ENCODE measurements at places on chromosomes 4 and X.

- DNase-seq = no peak
- H3K36me3 ChIP-seq = peaks cover 14% of the 10 kb centered on the region
- no peak overlapping the region for H3K4me3 ChIP-seq
- no peak overlapping the region for H3K27ac ChIP-seq
These were observed 64.0 kb downstream of the MANBA start for GRCh38 chr4:102696758-102697157.

- H3K4me1 ChIP-seq = peaks cover 11% of the 10 kb centered on the region
- no peaks in the 10 kb centered on the region for H3K27me3 ChIP-seq
- no peak overlapping the region for H3K4me3 ChIP-seq
- peaks cover 2% of the 10 kb centered on the region for H3K36me3 ChIP-seq
- no peak overlapping the region for H3K27ac ChIP-seq
- DNase-seq = no peak
These were observed 106.7 kb upstream of the BMP2K start for GRCh38 chr4:78669453-78669852.

GRCh38 chr4:26273616-26273980 is 47.2 kb upstream of the RBPJ start:
- H3K27me3 ChIP-seq = peaks cover 5% of the 10 kb centered on the region
- H3K36me3 ChIP-seq = no peaks in the 10 kb centered on the region
- peaks cover 12% of the 10 kb centered on the region for H3K4me1 ChIP-seq

DNA sequence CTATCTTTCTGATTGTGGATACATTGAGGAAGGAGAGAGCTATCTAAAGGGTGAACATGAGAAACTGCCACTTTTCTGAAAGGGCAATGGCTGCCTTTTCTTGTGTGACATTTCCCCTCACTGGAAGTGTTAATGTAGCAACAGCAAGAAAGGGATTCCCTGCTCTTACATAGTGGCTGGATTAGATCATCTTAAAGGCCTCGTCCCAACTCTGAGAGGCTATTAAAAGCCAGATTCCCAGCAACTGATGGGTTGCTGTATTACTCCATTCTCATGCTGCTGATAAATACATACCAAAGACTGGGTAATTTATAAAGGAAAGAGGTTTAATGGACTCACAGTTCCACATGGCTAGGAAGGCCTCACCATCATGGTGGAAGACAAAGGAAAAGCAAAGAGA is 33.7 kb upstream of the ADH7 start:
- no peak overlapping the region for H3K27ac ChIP-seq
- peaks cover 16% of the 10 kb centered on the region for H3K27me3 ChIP-seq
- H3K36me3 ChIP-seq = no peaks in the 10 kb centered on the region
- H3K4me1 ChIP-seq = peaks cover 3% of the 10 kb centered on the region
- no peak overlapping the region for H3K4me3 ChIP-seq

- no peak overlapping the region for H3K4me3 ChIP-seq
- no peaks in the 10 kb centered on the region for H3K36me3 ChIP-seq
- no peaks in the 10 kb centered on the region for H3K4me1 ChIP-seq
- no peaks in the 10 kb centered on the region for H3K27me3 ChIP-seq
These were observed 93.4 kb downstream of the RS1 start for GRCh38 chrX:18578546-18578945.

GRCh38 chrX:49915361-49916222 is 6.8 kb upstream of the CLCN5 start:
- no peak for DNase-seq
- H3K27ac ChIP-seq = no peak overlapping the region
- no peak overlapping the region for H3K4me3 ChIP-seq
- no peaks in the 10 kb centered on the region for H3K36me3 ChIP-seq
- H3K27me3 ChIP-seq = no peaks in the 10 kb centered on the region

GRCh38 chrX:154354516-154354915 is 19.9 kb downstream of the FLNA start:
- H3K4me3 ChIP-seq = no peak overlapping the region
- H3K27ac ChIP-seq = no peak overlapping the region
- no peak for DNase-seq

- H3K27me3 ChIP-seq = no peaks in the 10 kb centered on the region
- peak overlapping the region; percentile 92 for H3K27ac ChIP-seq
- H3K4me3 ChIP-seq = peak overlapping the region; percentile 32
- H3K36me3 ChIP-seq = no peaks in the 10 kb centered on the region
- DNase-seq = no peak
These were observed 1.2 kb downstream of the TCEANC start for GRCh38 chrX:13654116-13654515.

DNA sequence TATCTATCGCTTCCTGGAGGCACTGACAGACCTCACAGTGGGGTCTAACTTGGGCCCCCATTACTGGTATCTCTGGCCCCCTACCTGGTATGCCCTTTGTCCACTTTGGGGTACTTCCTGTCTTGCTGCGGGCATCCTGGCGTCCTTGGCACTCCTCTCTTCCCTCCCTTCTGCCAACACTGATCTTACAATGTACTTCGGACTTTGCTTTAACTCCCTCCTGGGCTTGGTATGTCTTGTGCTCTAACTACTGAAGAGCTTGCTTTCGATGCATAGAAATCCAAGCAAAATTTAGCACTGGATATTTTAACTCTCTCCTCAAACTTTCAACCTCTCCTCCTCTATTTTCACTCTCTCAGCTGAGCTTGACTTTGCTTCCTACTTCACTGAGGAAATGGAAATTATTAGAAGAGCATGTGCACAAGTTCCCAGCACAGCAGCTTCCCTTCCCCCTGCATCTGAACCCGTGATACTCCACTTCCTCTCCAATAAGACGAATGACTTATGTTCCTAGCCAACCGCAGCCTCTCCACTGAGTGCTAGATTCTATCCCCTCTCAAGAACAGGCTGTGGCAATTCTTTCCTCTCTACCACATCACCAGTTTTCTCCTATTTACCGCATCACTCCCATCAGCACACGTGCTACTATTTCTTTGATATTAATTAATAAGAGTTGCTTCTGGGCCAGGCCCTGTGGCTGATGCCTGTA is 52.9 kb downstream of the SUPT20HL2 start:
- no peaks in the 10 kb centered on the region for H3K36me3 ChIP-seq
- H3K27me3 ChIP-seq = no peaks in the 10 kb centered on the region
- H3K4me3 ChIP-seq = peak overlapping the region; percentile 41
- peak overlapping the region; percentile 84 for H3K27ac ChIP-seq
- DNase-seq = no peak
- H3K4me1 ChIP-seq = peaks cover 18% of the 10 kb centered on the region

DNA sequence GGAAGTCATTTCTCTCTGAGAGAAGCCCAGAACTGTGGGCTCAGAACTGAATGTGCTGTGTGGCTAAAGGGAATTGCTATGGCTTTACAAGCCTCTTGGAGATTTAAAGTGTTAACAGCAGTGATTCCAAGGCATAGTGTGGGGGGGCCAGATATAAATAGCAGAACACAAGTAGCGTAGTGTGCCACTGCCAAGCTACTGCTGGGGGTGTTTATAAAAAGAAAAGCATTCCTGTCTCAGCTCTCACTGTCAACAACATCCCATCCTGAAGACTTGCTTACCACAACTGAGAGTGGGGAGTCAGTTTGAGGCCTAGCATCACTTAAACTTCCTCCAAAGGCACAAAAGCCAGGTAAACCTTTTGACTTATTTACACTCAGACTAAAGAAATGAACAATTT is at the start of gene ART3:
Gene ART3, plus strand, starts transcription at position 242 of the 400 bp plus-strand sequence. CDS start 1,181 bp downstream, outside the sequence.
- peaks cover 5% of the 10 kb centered on the region for H3K27me3 ChIP-seq
- H3K4me3 ChIP-seq = no peak within 1 kb of the TSS
- no peaks in the 10 kb centered on the region for H3K36me3 ChIP-seq
- H3K4me1 ChIP-seq = no peaks in the 10 kb centered on the region

- no peak for DNase-seq
- H3K4me1 ChIP-seq = no peaks in the 10 kb centered on the region
- no peak overlapping the region for H3K4me3 ChIP-seq
- H3K27ac ChIP-seq = no peak overlapping the region
- peaks cover 4% of the 10 kb centered on the region for H3K27me3 ChIP-seq
These were observed 90.9 kb upstream of the TMEM33 start for GRCh38 chr4:41844327-41844726.

- peaks cover 3% of the 10 kb centered on the region for H3K4me1 ChIP-seq
- no peak overlapping the region for H3K27ac ChIP-seq
- no peak overlapping the region for H3K4me3 ChIP-seq
These were observed 12.9 kb upstream of the IL13RA1 start for GRCh38 chrX:118714521-118714920.

DNA sequence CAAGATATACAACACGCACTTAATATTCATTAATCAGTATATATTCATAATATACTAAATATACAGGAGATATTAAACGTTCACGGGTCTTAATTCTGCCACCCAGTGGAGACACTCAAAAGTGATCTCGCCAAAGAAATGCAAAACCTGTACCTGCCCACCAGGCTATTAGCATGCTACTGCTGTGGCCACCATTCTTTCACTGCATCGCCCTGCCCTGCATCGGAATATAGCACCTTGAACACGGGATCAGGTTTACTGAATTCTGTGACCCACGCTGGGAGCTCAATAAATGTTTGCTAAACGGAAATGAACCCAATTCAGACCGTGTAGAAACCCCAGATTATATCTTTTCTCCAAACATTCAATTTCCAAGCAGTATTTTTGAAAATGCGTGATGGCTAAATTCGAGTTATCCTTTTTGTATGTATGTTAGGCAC is 840 bp upstream of the CLCN3 start:
- peaks cover 2% of the 10 kb centered on the region for H3K36me3 ChIP-seq
- no peaks in the 10 kb centered on the region for H3K27me3 ChIP-seq
- peaks cover 49% of the 10 kb centered on the region for H3K4me1 ChIP-seq
- peak; percentile 46 for DNase-seq

DNA sequence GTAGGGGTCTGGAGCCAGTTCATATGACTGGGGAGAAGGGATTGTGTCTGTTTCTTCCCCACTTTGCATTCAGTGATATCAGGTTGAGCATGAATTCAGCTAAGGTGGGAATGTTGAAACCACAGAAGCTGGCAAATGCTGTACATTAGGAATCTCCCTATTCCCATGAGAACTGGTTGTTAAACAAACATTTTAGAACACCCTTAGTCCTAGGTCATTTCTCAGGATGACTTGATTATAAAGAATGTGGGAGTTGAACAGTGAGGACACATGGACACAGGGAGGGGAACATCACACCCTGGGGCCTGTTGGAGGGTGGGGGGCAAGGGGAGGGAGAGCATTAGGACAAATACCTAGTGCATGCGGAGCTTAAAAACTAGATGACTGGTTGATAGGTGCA is 62.6 kb upstream of the LIMCH1 start:
- H3K4me1 ChIP-seq = no peaks in the 10 kb centered on the region
- H3K36me3 ChIP-seq = no peaks in the 10 kb centered on the region
- H3K4me3 ChIP-seq = no peak overlapping the region
- H3K27ac ChIP-seq = no peak overlapping the region
- no peak for DNase-seq

DNA sequence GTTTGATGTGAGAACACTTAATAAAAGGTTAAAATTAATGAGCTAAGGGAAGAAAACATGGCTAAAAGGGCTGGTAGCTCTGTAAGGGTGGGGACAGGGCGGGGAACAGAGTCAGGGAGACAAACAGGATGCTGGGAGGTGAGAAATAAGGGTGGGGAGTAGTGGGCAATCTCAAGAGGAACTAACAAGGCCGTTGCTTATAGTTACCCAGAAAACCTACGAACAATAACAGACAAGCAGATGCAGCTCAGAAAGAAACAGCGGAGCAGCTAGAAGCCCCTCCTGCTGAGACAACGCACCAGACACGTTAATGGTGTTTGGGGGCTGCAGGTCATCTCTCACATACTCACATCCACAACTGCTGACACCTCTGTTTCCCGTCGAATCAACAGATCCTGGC is 9.7 kb upstream of the KLF3 start:
- H3K4me3 ChIP-seq = no peak overlapping the region
- DNase-seq = no peak
- H3K27me3 ChIP-seq = no peaks in the 10 kb centered on the region
- H3K4me1 ChIP-seq = peaks cover 27% of the 10 kb centered on the region
- no peak overlapping the region for H3K27ac ChIP-seq

DNA sequence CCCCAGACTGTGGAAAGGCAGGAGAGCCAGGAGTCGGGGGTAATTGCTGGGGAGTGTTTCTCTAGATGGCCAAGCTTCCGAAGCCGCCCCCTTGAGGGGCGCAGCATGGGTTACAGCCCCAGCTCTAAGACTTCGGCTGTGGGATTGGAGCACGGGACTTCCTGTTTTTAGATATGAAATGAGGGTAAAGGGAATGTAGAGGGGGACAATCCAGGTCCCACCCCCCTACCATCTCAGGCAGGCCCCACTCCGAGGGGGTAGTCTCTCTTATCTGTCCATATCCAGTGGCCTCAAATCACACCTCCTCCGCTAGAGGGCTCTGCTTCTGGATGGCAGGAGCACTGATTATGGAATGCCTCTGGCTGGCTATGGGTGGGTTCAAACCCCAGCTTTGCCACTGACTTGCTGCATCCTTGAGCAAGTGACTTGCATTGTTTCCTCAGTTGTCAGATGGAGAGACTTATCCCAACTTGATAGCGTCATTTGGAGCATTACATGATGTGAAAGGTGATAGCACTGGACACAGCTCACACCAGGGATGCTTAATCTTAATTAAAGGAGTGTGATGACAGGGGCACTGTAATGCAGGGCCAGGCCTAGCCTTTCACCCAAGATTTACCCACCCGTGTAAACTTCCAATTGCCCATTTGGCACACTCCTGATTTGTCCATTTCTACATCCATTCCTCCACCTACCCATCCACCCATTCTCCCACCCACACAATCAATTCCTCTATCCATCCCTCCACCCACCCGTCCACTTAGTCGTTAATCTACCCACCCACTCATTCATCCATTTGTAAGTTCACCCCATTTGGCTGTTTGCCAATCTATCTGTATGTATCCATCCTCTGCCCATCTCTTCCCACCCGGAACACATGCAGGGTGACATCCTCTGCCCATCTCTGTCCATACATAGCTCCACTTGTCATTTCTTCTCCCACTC is 848 bp upstream of the KCND1 start:
- H3K4me1 ChIP-seq = peaks cover 20% of the 10 kb centered on the region
- H3K27me3 ChIP-seq = no peaks in the 10 kb centered on the region

GRCh38 chrX:48801280-48802088 is at the start of gene HDAC6:
HDAC6 (plus strand) TSS chrX:48802067; CDS start chrX:48802693, 626 bp downstream.
- peak; percentile 92 for DNase-seq
- H3K27me3 ChIP-seq = no peaks in the 10 kb centered on the region
- peak within 1 kb of the TSS; percentile 95 for H3K4me3 ChIP-seq
- H3K27ac ChIP-seq = peak within 1 kb of the TSS; percentile 99
- peaks cover 10% of the 10 kb centered on the region for H3K4me1 ChIP-seq
- H3K36me3 ChIP-seq = peaks cover 2% of the 10 kb centered on the region

- DNase-seq = no peak
- H3K36me3 ChIP-seq = peaks cover 6% of the 10 kb centered on the region
- no peak overlapping the region for H3K27ac ChIP-seq
- no peak overlapping the region for H3K4me3 ChIP-seq
These were observed 24.6 kb upstream of the BCLAF3 start for GRCh38 chrX:20015422-20015821.
